Stimulated activated CD8-positive, alpha-beta memory T cell treated with anti-CD3 and anti-CD28 coated beads, Interleukin-2, amount 100 ng/mL, for 1 hour (primary cell): ENCODE measurements at places on chromosomes 7 and 10.

DNA sequence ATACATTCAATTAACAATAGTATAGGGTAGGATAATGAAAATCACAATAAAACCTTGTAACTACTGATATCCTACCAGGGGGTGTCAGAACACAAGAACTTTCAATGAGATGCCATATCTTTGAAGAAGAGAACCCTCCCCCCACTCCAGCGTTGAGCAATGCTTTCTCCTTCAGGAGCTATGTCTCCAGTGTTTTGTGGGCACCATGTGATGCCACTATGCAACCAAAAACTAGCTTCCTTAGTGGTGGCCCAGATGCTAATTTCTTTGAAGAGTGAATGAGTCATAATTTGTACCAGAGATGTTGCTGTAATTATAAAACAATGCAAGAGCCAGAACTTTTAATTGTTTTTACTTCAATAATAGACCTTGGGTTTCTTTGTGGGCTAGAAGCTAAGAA is 76.0 kb upstream of the ADO start:
- no peak for DNase-seq

GRCh38 chr10:95691281-95691680 is 2.4 kb downstream of the TCTN3 start:
- DNase-seq, result no peak

GRCh38 chr10:72736828-72737220 is 44.9 kb downstream of the MCU start:
- DNase-seq, result no peak

- no peak for DNase-seq
Measured at GRCh38 chr7:152073352-152073751, 47.9 kb downstream of the GALNT11 start.

GRCh38 chr7:94274828-94275227 is 119.9 kb upstream of the COL1A2 start:
- DNase-seq, result no peak

- DNase-seq, result no peak
Measured at GRCh38 chr10:15457382-15457781, 86.3 kb upstream of the FAM171A1 start.

GRCh38 chr7:30557245-30557644 is 37.4 kb upstream of the GARS1 start:
- no peak for DNase-seq

DNA sequence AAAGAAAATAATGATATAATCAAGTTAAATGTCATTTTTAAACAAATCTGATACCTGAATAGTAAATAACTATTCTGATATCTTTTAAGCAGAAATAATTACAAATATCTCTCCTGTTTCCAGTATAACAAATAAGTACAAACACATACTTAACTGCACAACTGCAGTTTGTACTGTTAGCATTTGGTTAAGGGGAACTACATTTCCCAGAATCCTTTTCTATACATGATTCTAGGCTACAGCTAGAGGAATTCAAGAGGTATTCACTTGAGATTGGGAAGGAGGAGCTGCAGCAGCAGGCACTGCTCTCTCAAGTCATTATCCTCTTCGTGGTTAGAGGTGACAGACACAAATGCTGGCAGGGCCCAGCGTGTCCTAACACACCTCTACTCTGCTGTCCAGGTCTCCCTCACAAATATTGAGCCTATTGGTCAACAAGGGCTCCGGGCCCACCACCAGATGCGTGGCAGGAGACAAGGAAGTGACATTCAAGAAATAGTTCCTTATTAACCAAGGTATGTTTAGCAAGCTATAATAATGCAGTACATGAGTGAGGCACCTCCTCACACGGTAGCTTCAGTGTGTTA is 255.1 kb upstream of the MKLN1 start:
- no peak for DNase-seq

- DNase-seq, result no peak
Measured at GRCh38 chr10:108775911-108776475, 1147.3 kb downstream of the XPNPEP1 start.

GRCh38 chr10:107865691-107866090 is 701.2 kb upstream of the SORCS1 start:
- DNase-seq, result no peak

GRCh38 chr10:76554478-76554877 is 1083.1 kb downstream of the KCNMA1 start:
- no peak for DNase-seq

GRCh38 chr7:94272821-94273583 is 121.7 kb upstream of the COL1A2 start:
- no peak for DNase-seq

DNA sequence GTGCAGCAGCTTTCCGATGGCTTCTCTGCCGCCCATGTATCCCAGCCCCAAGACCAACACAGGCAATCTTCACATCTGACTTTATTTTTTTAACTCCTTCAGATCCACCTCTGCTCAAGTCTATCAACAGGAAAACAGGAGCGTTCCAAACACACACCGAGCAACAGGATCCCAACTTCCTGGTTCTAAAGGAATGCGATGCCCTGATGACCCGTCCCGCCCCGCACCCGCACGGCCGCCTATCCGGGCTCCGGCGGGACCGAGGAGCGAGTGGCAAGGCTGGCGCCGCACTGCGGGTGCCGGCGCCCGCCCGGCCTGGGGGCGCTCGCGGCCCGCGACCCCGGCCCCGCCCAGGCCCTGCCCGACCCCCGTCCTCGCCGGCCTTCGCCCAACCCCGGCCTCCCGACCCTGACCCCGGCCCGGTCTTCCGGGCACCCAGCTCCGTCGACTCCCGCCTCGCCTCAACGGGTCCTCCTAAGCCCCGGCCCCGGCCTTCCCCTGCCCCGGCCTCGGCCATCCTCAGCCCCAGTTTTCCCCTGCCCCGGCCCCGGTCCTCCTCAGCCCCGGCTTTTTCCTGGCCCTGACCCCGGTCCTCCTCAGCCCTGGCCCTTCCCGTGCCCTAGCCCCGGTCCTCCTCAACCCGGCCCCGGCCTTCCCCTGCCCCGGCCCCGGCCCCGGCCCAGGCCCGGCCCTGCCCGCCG is 730 bp downstream of the LARP4B start:
- no peak for DNase-seq
